ENCODE measurements at places on chromosomes 2 and 18. TPM values are rescaled to one million over a fixed set of nuclear protein-coding genes. Genes with fewer than 3 reads are reported as not detected.

DNA sequence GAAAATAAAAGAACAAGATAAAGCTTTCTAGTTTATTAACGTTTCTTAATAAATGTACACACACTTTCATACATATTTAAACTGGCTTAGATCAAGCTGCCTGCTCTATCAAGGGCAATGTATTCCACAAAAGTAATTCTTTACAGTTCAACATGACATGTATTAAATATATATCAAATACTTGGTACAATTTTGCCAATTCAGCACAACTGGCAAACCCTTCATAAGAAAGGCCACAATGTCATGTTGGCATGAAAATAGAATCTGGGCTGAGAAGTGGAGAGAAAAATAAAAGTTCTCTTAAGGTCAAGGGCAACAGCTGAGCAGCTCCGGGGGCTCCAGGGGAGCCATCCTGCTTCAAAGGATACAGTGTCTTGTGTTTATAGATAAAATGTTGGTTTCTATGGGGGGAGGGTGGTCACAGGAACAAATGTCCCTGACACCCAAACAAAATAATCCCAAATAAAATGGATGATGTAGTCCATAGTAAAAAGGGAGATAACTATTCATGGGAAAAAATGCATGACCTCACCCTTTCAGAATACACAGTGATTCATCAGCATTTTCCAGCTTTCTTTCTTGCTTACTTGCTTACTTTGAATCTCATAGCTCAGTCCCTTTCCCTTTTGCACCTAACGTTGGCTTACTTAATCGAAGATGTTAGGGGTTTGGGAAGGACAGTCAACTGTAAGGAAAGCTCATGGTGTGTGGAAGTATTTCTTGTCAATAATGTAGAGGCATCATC lies 494.9 kb downstream of the NYAP2 start:
- no peak for DNase-seq

- DNase-seq: no peak
Measured at GRCh38 chr2:2582998-2583545, 252.0 kb upstream of the MYT1L start.

DNA sequence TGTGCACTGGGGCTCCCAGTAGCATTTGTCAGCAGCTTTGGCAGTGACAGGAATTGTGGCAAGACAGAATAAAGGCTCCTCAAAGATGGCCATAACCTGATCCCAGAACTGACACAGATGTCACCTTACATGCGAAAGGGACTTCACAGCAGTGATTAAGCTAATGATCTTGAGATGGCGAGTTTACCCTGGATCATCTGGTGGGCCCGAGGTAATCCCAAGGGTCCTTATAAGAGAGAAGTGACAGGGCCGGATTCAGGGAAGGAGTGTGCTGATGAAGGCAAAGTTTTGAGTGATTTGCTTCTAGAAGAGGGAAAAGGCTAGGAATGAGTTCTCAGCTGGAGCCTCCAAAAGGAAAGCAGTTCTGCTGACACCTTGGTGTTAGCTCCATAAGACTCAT lies 333.9 kb downstream of the LPIN1 start:
- DNase-seq: no peak

- no peak for DNase-seq
Measured at GRCh38 chr18:49847524-49847923, 34.2 kb upstream of the ACAA2 start.

- DNase-seq: no peak
Measured at GRCh38 chr18:47313901-47314300, 62.4 kb upstream of the SKOR2 start.

DNA sequence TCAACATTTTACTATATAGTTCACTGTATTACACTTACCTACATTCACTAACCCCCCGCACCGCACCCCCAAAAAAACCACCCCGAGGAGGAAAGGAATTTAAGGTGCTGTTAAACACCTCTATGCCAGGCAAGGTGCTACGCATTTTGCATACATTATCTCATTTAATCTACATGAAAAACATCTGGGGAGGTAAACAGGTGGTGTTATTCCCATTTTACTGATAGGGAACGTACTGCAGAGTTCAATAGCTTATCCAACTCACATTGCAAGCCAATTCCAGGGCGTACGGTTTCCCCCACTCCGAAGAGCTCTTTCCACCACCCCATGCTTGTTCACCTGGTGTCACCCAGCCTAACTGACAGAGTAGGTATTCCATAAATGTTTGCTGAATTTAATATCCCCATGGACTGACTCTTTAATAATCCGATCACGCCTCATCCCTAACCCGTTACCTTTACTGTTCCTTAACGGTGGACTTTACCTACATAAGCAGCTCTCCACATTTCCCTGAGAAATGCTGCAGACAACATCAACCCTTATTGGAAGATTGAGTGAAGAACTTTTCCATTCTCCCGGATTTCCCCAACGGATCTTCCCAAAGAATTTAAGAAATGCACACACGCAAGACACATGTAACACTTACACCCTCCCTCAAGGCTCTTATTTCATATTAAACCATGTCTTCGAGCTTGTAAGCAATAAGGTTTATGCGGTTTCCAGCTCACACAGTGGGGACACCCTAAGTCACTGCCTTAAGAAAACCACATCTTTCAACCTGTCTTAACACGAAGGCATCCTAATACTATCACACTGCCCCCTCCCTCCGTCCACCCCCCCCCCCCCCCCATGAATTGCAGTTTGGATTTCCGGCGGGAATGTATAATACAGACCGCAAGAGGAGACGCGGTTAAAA lies 1.2 kb downstream of the RAPH1 start:
- peak; percentile 72 for DNase-seq

DNA sequence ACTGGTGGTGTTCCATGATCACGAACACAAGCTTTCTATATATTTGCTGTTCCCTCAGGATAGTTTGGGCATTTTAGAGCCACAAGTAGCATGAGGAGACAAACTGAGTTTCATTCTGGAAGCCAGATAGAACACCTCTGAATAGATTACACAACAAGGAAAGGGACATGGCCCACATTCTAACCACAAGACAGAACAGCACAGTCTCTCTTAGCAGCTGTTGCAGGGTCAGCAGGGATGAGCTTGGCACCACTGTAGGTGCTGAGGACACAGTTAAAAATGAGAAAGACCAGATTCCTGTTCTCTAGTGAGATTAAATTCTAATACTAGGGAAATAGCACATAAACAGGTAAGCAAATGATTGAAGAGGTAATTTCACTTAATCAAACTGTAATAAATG lies 235.3 kb downstream of the ZNF407 start:
- DNase-seq: no peak

DNA sequence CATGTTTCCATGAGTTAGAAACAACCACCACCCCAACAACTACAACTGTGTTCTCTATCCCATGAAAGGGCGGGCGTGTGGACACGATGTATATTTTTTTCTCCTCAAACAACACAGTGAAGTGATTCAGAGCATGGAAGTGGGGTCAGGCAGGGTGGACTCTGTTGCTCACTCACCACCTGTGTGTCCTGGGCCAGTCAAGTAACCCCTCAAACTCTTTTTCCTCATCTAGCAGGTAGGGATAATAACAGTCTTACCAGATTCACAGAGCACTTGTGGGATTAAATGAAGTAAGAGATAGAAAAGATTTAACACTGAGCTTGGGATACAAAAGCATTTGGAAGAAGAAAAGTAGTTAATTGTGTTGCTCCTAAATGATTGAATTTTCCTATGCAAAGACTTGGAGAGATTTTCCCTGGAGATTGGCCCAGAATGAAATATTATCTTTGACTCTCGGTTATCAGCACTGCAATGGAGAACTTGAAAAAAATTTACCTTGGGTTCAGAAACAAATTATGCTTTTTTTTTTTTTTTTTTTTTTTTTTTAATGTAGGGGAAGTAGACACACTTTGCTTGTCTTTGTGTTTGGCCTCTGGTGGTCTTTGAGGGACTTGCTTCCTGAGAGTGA lies 161.9 kb upstream of the EPAS1 start:
- DNase-seq: no peak

DNA sequence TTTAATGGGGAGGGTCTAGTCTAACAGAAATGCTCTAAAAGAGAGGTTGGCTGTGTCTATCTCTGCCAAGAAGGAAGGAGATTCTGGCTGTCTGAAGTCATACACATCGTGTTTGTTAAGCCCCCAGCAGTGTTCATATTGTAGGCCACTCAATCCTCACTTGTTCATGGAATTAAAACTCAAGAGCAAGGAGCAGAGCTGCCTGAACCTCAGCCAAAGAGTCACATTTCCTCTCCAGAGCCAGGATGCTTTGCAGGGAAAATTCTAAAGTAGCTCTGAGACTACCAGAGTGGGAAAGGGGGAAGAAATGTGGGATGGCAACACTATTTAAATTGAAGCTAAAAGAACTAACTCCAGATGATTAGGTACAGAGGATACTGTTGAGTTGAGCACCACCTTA lies 190.7 kb upstream of the CXCR4 start:
- no peak for DNase-seq

GRCh38 chr2:105954891-105955290 lies 210.2 kb downstream of the NCK2 start:
- DNase-seq: no peak

DNA sequence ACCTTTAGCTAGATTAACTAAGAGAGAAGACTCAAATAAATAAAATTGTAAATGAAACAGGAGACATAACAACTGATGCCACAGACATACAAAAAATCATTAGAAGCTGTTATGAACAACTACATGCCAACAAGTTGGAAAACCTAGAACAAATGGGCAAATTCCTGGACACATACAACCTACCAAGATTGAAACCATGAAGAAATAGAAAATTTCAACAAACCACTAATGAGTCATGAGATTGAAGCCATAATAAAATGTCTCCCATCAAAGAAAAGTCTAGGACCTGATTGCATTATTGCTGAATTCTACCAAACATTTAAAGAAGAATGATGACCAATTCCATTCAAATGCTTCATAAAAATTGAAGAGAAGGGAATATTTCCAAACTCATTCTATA lies 54.3 kb downstream of the ST3GAL5 start:
- no peak for DNase-seq

The DSG4 gene
- not detected for total RNA-seq

The PROKR1 gene
- total RNA-seq: 5.8 TPM

The ZNF2 gene
- total RNA-seq: 6.7 TPM

The AGXT gene
- total RNA-seq: not detected

The TNFRSF11A gene
- 1.8 TPM for total RNA-seq
